ENCODE measurements at places on chromosomes 5 and 9. TPM values are rescaled to one million over a fixed set of nuclear protein-coding genes. Genes with fewer than 3 reads are reported as not detected.

DNA sequence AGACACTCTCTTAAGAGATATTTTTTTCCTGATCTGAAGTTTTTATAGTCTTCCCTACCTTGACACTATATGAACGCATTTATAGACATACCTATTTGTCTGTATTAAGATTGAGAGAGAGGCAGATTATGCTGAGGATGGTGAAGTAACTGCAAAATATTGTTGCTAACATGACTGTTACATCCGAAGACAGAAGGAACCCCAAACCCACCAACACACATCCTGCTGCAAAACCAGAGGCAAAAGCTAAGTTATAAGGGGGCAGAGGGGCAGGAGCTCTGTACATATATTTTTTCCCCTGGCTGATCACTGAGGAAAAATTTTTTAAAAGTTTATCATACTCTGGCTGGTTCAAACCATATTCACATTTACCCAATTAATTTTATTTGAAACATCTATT is 279.0 kb downstream of the MLLT3 start:
- DNase-seq, result no peak

DNA sequence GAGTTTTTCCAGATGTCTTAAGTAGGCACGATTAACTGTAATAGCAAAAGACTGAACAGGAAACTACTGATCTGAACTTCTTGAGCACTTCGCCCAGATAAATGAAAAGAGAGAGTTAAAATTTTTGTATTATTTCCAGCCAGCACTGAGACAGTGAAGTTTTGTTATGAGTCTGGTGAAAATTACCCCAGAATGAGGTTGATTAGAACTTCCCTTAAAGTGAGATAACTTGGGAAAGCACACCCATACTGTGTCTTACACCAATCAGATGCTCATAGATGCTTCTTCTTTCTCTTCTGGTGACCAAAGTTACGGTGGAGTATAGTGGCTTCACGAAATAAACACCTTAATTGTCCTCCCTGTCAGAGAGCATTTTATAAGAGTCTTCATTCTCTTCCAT is 131.8 kb upstream of the SLC12A2 start:
- no peak for DNase-seq

DNA sequence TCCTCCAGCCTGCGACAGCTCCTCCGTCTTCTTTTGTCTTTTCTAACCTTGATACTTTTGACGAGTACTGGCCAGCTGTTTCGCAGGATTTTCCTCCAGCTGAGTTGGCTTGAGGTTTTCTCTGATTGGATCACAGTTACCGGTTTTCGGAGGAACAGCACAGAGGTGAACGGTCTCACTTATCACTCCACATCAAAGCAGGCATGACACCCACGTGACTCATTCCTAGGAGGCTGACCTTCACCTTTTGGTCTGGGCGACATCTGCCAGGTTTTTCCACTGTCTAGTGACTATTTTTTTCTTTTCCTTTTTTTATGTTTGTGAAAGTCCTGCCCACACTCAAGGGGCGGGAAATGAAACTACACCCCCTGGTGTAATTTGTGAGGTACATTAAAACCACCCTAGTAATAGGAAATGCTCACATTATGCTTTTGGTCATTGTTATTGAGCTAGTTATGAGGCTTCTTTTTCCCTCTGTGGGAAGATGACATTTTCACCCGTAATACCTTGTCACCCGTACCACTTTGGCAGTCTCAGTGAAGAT is 319.2 kb downstream of the GADD45G start:
- DNase-seq, result no peak

DNA sequence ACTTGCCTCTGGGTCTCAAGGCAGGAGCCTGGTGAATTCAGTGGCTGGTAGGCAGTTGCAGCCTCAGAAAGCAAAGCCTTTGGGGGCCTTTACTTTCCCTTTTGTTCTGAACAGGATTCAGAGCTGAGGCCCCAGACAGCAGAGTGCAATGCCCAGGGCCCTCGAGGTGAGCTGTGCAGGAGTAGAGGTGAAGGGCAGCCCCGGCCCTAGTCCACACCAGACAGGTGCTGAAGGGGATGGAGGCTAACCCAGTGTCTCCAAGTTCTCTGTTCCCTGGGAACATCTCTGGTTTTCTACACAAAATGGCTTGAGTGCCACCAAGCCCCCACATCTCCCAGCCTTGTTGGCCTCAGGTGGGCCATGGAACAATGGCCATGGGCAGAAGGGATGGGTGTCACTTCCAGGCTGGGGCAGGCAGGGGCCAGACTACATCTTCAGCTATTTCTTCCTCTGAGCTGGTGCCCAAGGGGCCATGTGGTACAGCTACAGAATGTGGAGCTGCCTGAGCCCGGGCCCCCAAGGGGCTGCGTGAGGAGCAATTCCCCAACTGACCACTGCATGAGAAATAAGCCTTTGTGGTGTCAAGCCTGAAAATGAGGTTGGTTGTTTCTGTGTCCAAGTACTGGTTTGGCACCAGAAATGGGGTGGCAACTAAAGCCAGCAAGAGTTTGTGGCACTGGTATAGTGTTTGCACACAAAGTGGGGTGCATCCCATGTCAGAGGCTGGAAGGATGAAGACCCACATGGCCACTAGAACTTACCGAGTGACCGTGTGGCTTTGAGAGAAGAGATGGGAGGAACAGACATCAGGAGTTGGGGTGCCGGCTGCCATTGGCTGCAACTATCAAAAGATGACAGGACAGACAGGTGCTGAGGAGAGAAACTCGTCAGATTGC is 57.8 kb downstream of the BARX1 start:
- DNase-seq, result no peak

PCDHB12 gene
- not detected for total RNA-seq

Data from HT1080 (cell line).